ENCODE measurements at places on chromosomes 2 and 18. TPM values are rescaled to one million over a fixed set of nuclear protein-coding genes. Genes with fewer than 3 reads are reported as not detected.

DNA sequence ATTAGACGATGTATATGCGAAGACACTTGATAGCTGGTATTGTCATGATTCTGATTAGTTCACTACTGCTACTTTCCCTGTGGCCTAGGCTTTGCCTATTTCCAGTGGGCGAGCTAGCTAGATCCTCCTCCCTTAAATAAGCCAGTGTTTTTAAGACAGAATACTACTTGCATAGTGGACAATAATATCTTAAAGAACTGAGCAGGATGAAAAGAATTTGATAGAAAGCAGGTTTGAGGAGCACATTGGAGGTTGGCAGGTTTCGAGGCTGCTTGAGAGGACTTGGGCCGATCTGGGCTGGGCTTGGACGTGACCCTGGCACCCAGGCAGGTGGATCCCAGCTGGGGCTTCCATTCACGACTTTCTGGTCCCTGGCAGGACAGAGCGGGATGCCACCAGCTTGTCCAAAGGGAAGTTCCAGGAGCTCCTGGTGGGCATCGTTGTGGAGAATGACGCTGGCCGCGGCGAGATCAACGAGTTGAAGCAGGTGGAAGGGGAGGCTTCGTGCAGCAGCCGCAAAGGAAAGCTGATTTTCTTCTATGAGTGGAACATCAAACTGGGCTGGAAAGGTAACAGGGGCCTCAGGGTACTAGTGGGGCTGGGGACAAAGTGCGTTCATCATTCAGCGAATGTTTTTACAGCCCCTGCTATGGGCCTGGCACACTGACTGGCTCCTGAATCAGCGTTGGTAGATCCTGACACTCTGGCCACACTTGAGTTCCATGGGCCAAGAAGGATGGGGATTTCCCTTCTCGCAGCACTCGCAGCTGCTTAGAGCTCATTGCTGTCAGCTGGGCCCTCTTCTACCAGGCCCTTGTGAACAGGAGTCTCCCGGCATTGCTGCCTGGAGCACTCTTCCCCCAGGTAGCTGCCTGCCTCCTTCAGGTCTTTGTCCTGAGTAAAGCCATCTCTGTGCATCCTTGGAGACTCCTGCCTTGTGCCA lies 16.9 kb downstream of the C2orf74 start:
- DNase-seq, result no peak

DNA sequence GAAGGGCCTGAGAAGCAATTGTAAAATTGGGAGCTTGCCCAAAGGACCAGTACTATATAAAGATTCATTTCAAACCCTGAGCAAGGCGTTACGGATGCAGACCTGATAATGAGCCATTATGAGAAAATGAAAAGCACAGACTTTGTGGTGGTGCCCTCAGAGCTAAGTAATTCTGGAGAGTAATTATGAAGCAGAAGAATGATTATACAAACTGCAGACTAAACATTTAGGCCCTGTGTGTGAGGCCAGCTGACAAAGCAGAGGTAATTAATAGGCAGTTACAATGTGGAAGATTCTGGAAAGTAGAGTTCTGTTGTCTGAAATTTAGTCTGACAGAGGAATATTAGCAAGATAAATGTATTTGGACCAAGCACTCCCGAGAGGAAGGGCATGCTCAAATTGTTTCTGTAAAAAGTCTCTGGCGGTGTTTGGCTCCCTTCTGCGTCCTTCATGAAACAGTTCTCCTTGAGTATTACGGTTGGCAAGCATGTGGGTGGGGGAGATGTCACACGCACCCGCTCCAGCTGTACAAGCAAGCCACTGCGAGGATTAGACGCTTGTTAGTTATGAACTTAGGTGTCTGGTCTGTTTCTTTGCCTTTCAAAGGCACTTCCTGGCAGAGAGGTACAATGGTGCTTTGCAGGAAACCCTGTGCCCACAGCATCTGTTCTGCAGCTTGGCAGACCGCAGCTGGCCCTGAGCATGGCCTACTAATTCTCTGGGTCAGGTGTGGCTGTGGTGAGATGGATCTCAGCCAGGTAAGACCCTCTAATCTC lies 45.5 kb downstream of the CDC42EP3 start:
- no peak for DNase-seq

Gene SLC11A1
- 0.29 TPM for polyA plus RNA-seq

- DNase-seq, result no peak
Measured at GRCh38 chr2:105794926-105795574, 50.3 kb downstream of the NCK2 start.

Gene SKOR2
- not detected for polyA plus RNA-seq

DNA sequence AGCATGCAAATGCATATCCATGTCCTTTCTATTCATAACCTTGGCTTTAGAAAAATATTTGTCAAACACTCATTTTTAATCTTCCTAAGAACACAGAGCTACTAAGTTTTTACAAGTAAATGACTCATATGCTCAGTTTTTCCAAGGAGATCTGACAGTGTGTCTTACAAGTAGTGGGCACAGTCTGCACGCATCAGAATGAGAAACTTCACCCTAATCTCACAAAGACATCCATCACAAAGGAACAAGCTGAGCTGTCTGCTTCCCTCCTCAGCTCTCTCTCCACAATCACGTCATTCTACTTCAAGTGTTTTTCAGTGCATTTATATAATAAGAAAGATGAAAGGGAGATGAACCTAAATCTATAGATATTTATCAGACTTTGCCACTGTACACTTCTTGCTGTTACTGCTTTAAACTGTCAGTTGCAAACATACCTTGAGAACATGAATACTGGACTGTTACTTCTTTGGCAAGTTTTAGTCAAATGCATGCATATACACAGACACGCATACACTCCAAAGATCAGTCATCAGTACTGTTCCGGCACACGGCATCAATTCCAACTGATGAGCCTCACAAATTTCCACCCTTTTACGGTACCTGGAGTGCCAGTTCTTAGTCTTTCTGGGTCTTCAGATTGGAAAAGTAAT lies 75.7 kb downstream of the RBMS1 start:
- peak; percentile 67 for DNase-seq

DNA sequence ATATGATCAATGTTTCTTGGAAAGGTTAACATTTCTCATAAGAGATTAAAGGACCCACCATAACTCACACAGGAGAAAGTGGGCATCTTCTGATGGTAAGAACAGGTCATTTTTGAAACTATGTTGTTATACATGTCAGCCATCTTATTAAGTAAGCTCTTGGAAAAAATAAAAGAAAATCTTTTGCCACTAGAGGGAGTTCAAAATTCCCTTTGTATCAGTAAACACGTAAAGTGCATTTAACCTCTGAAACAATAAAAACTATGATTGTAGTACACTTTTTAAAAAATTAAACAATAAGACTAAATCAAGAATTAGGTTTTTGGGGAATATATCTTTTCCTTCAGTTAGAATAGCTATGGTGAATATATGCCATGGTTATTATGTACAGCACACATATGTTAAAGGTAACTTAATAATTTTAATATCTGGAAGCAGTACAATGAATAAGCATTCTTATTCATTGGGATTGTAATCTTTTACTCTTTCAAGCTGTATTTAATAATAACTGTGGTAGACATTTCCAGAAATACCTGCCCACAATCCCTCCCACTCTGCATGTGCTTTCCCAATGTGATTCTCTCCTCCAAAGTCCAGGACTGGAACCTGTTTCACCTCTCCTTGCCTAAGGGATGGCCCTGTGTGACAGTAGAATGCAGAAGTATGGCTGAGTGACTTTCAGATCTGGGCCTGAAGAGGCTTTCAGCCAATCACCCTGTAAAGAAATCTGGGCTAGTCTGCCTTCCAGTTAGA lies 64.2 kb downstream of the RBMS1 start:
- DNase-seq, result peak; percentile 62

DNA sequence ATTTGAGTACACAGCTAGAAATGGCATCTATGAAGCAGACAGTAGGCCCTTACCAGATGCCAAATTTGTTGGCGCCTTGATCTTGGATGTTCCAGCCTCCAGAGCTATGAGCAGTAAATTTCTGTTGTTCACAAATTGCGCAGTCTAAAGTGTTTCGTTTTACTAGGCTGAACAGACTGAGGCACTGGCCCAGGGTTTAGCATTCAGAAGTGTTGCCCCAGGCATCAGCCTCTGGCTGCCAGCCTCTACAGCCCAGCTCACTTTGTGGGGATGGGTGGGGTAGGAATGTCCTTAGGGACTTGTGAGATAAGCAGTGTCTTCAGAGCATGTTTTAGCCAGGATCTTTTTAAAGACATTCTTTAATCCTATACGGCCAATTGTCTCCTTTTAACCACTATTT lies 51.5 kb upstream of the MGAT5 start:
- DNase-seq, result no peak

DNA sequence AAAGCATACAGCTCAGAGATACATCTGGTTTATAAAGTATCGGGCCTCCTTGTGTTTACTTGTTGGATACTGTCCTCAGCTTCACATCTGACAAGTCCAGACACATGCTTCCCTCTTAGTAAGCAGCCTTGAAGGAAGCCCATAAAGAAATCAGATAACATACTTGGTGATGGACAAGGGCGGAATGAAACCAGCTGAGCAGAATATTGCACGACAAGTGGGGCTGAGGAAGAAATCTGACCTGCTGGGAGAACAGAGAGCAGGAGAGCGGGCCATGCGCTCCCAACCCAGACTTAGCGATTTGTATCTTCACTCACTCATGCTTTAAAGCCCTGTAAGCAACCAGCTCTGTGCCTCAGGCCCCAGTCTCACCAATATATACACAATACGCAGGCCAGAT lies 208.4 kb downstream of the CDH20 start:
- DNase-seq, result no peak

DNA sequence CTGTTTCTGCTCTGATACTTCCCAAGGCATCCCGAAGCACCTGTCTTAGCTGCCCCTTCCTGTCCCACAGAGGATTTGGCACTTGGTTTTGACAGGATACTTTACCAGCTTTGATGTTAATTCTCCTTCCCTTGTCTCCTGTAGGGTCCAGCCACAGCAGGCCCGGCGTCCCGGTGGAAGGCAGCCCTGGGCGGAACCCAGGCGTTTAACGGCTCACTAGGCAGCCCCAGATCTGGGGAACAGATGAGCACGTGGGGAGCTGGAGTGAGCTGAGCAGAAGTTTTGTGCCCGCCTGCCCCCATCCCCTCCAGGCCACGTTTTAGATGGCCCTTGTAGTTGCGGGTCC lies 11.4 kb downstream of the ANKRD23 start:
- DNase-seq, result no peak

Gene CYP27C1
- 6.8 TPM for polyA plus RNA-seq

DNA sequence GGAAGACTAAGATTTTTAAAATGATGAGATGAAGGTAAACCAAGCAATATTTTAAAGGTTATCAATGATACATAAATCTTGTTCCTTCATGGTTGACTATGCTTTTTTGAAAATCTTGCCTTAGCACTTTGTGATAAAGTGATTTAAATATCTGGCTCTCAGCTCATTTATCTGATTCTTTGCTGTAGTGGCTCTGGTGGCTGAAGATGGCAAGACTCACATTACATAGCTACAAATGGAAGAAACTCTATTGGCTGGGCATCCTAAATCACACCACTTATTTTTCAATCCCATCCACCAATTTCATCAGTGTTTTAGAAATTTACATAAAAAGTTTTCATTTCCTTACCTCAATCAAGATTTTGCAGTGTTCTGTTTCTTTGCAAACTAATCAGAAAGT lies 16.6 kb upstream of the APCDD1 start:
- no peak for DNase-seq

Gene FSHR
- polyA plus RNA-seq, result 0.88 TPM

Gene FNDC4
- polyA plus RNA-seq, result 13.6 TPM

- no peak for DNase-seq
Measured at GRCh38 chr2:23460228-23460627, 75.2 kb downstream of the KLHL29 start.

Gene ALPG
- polyA plus RNA-seq, result not detected

Gene MLPH
- 2.1 TPM for polyA plus RNA-seq

DNA sequence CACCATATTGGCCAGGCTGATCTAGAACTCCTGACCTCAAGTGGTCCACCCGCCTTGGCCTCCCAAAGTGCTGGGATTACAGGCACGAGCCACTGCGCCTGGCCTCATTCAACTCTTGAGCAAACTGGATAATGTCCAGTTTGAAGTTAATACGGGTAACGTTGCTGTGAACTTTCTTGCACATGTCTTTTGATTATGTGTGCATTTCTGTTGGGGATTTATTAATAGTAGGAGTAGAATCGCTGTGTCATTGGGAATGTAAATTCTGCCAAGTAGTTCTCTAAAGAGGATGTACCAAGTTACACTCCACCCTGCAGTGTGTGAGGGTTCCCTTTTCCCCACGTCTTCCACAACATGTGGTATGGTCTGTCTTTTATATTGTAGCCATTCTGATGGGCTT lies 6.2 kb downstream of the IMPA2 start:
- no peak for DNase-seq

GRCh38 chr2:197647961-197648690 lies 27.3 kb downstream of the RFTN2 start:
- no peak for DNase-seq

DNA sequence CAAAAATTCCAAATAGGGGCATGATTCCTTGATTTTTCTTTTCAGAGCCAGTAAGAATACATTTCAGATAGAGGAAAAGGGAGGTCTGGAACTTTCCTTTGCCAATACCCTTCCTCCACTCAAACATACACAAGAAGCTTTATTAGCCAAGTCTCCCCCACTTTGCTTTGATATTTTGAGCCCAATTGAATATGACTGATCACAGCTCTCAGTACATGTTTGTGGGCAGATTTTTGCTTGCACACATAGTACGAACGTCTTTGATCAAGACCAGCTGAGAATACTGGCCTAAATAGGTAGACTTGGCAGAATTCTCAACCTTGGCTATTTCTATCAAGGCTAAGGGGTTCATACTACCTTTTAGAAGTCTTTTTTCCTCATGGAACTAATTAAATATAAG lies 148.8 kb upstream of the PGAP1 start:
- no peak for DNase-seq

DNA sequence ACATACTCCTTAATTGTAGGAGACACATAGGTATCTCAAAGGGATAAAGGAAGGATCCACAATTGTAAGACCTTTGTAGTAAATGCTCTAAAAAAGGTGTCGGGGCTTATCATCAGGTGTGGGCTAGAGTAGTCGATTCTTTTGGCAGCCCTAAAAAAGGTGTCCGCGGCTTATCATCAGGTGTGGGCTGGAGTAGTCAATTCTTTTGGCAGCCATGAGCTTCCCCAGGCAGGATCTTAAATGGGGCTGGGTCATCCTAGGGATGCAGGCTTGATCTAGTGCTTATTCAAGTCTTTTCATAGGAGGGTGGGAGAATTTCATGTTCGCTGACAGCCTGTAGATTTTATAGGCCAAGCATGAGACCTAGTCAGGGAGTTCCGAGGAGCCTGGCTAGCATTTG lies 406.4 kb upstream of the VWC2L start:
- no peak for DNase-seq

DNA sequence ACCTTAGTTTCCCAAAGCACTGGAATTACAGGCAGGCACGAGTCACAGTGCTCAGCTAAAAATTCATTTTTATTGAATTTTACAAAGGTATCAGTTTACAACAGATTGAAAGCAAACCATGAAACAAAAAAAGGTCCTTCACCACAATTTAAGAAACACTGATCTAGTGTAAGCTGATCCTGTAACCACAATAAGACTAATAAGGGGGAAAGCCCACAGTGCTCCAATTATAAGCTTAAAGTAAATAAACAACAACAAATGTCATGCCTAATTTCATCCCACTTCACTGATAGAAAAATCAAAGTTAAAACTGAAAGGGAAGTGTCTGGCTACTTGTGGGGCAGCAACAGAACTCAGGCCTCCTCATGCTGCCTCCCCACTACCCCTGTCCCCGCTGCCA lies 49.2 kb downstream of the ICA1L start:
- no peak for DNase-seq
